ENCODE measurements at places on chromosomes 7 and 10.

- DNase-seq: no peak
Measured at GRCh38 chr7:123797673-123798531, 47.1 kb upstream of the HYAL4 start.

DNA sequence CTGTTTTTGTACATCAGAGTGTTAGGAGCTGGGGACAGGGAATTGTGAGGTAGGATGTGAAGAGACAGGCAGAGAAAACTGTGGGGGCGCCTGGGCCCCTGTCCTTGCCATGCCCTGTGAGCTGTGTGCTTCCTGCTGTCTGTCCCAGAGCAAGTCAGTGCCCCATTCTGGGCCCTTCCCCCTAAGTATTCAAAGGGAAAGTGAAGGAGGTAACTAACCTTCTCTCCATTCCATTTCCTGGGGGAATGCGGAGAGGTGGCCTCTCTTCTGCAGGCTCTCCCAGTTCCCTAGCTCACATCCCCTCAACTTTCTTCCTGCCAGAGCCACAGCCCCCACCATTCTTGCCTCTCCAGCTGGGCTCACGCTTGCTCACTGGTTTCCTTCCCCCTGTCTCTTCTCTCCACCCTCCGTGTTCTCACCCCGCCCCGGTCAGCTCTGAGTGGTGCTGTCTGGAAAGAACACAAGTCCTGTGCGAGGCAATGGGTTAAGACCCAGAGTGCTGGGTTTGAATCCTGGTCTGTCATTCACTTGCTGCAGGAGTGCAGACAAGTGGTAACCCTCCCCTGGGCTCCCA lies 9.7 kb upstream of the VSIR start:
- no peak for DNase-seq

DNA sequence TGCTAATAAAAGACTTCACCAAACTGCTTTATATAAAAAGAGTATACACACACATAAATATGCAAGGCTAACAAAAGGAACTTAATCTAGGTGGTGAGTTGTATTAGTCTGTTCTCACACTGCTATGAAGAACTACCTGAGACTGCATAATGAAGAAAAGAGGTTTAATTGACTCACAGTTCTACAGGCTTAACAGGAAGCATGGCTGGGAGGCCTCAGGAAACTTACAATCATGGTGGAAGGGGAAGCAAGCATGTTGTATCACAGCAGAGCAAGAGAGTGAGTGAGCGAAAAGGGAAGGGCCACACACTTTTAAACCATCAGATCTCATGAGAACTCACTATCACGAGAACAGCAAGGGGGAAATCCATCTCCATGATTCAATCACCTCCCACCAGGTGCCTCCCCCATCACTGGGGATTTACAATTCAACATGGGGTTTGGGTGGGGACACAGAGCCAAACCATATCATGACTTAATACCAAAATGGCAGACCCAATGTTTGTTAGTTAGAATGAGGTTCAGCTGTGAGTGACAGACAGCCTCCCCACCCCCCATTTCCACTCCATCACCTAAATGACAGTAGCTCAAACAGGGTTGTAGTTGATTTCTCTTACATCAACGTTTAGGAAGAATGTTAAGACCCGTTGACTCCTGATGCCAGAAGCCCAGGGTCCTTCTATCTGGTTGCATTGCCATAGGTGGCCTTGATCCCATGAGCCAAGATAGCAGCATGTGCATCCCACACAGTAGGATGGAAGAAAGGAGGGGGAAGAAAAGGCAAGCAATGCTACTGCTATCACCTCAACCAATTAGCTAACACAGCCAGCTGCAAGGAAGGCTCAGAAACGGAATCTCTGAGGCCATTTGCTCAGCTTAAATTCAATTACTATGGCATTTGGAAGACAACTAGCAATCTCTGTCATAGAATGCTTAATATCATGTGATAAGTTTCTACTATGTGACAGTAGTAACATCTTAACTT lies 77.0 kb downstream of the CCDC71L start:
- DNase-seq: no peak

- no peak for DNase-seq
Measured at GRCh38 chr7:138358850-138359341, 101.2 kb upstream of the TRIM24 start.

DNA sequence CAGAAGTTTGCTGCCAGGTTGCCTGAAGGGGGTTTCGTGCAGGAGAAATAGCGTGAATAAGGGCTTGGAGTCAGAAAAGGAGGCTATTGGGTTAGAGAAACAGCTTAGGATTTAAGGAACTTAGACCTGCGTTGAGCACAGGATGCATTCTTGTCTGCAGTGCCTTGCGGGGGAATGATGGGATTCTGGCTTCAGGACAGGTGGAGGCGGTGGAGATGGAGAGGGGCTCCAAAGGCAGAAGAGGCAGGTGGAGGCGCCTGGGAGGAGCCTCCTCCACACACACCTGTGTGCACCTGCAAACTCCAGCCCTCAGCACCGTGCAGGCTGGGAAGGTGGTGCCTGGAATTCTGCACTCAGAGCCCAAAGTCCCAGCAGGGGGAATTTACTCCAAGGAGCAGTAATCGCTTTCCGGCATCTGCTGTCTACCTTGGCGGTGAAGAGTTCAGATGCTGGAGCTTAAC lies 1.8 kb downstream of the CLIP2 start:
- no peak for DNase-seq

GRCh38 chr10:31878486-31878885 lies 50.1 kb downstream of the ARHGAP12 start:
- no peak for DNase-seq

DNA sequence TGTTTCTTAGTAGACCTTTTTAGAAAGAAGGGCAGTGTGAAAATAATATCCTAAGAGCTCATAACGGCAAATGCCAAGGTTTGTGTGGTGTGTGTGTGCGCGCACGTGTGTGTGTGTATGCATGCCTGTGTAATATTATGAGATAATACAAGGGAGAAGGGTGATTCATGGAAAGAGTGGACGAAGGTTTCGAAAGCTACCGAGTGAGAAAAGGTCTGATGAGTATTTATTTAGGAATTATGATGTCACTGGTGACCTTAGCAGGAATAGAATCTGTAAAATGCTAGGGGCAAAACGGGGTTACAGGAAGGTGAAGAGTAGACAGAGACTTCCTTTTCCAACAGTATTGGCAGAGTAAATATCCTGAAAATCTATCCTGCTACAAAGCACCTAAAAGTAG lies 107.3 kb downstream of the AHR start:
- DNase-seq: no peak

DNA sequence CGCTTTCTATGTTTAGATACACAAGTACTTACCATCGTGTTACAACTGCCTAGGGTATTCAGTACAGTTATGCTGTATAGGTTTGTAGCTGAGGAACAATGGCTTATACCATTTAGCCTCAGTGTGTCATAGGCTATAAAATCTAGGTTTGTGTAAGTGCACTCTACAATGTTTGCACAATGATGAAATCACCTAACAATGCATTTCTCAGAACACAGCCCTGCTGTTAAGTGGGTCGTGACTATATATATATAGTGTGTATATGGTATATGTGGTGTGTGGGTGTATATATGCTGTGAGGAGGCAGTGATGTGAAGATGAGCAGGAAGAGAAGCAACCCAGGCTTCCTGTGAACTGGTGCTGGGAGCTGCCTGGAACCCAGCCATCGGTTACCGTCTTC lies 65.6 kb upstream of the MKI67 start:
- no peak for DNase-seq

- no peak for DNase-seq
Measured at GRCh38 chr10:98667081-98667480, 220.3 kb upstream of the HPS1 start.

- no peak for DNase-seq
Measured at GRCh38 chr7:43195256-43195655, 82.8 kb downstream of the HECW1 start.

DNA sequence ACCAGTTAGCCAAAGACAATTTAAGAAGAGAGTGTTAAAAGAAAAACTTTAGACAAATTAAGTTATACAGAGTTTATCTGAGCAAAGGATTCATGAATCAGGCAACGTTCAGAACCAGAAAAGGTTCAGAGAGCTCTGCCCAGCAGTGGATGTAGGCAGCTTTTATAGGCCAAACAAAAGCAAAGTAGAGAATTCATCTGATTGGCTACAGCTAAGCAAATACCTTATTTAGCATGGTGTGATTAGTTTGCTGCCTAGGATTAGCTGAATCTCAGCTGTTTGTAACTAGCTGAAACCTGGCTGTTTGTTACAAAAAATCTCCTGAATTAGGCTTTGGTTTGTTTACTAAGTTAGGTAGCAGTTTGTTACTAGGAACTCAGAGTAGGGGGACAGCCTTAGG lies 66.0 kb downstream of the SLC25A40 start:
- no peak for DNase-seq

DNA sequence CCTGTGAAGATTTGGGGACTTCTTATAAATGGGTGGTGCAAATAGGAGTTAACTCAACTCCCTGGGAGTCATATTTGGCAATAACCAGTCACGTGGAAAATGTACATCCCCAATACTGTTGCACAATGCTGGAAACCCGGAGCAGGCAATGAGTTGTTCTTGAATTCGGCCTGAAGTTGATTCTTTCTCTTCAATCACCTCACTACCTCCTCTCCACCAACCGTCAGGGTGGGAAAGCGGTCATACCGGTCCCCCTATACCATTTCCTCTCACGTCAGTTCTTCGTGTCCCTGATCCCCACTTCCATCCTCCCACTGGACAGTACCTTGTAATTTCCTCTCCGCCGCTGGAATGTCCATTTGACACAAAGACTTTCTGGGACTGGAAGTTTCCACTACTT lies 2.8 kb downstream of the GIMAP5 start:
- no peak for DNase-seq

- DNase-seq: no peak
Measured at GRCh38 chr10:75497997-75498883, 66.8 kb downstream of the LRMDA start.

- DNase-seq: no peak
Measured at GRCh38 chr7:117711556-117711955, 161.7 kb downstream of the CTTNBP2 start.

DNA sequence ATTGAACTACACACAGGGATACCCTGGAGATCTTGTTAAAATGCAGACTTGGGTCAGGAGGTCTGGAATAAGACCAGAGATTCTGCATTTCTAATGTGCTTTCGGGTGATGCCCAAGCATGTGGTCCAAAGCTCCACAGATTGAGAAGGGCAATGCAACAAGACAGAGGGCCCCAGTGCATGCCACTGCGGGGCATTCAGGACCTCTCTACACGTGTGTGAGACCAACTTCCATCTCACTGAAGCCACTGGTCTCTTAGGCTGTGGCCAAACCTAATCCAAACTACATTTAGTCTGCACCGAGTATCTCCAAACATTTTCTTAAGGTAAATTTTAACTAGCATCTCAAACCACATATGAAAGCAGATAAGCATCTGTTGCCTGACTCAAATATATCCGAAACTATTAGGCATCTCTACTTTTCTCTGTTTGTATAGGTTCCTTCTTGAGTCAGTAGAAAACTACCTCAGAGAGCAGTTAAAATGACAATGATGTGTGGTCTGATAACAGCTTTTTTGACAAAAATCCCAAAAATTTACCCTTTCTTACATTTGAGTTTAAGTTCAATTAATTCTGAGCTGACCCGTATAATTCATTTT lies 107.5 kb downstream of the ELMO1 start:
- no peak for DNase-seq

DNA sequence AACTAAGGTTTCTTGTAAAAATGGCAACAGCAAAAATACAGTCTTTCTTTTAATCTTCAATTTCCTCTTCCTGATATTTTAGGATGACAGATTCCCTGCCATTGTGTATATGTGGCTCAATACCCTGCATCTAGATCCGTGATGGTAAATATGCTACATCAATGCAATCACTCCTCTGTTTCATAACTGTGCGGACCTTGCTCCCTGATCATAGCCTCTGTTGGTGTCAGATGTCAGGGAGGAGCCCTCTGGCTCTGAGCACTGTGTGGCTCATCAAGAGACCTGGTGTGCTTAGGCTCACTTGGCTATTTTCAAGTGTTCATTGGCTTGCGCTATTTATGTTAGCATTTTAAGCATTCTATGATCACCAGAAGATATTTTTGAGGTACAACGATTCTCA lies 33.0 kb upstream of the AGR3 start:
- no peak for DNase-seq

- DNase-seq: no peak
Measured at GRCh38 chr10:81096558-81096957, 558.9 kb downstream of the SH2D4B start.

DNA sequence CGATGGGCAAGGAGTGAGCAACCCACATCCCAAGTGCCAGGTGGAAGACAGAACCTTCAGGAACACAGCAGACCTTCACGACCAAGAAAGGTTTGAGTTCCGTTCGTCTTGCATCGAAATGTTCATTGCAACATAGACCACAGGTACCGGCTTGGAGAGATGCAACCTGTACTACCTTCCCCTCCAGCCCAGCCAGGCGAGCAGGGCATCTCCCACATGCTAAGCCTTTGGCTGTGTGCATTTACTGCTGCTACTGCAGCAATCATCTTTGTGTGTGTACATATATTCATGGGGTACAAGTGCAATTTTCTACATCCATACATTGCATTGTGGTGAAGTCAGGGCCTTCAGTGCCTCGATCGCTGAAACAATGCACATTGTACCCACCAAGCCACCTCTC lies 58.8 kb downstream of the CTBP2 start:
- no peak for DNase-seq

DNA sequence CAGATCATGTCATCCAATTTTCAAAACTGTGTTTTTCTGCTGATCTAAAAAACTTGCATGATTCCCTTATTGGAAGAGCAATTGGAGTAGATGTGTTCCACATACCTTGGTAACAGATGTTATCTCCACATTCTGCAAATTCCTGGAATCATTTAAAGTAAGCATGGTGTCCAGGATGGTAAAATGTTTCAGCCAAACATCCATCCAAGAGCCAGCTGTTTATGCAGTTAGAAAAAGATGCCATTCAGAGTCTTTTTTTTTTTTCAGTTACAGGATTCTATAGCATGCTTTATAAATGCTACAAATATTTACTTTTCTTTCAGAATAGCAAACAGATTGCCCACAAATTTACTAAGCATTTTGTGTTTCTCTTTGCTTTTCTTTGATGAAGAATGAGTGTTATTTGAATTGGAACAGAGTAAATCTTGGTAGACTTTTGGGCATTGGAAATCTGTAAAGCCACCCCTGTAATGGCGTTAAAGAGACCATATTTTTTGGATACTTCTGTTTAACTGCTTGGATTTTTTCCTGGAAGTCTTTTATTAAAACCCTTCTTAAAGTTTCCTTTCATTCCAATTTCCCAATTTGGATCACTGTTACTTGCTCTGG lies 149.8 kb downstream of the GNAT3 start:
- no peak for DNase-seq

DNA sequence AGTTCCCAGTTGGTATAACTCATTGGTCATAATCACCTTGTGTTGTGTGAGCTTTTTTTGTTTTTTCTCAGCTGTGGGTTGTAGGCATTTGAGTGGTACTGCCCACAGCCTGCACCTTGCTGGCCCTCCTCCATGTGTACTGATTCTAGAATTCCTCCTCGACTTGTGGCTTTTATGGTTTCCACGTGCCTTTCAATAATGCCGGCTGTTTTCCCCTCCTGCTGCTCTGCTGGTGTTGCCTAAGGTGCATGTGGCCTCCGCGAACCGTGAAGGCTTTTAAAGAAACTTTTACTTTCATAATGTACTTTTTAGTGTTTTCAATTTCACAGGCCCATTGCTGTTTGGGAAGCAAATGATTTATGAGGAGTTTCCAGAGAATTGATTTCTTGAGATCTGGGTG lies 518.0 kb downstream of the REEP3 start:
- DNase-seq: no peak
